ENCODE measurements at places on chromosomes 3 and 15. TPM values are rescaled to one million over a fixed set of nuclear protein-coding genes. Genes with fewer than 3 reads are reported as not detected.

The CXCR6 gene
- not detected for total RNA-seq

The LRRN1 gene
- not detected for total RNA-seq

The CCK gene
- total RNA-seq, result 1.2 TPM

The CLRN1 gene
- not detected for total RNA-seq

The CLEC3B gene
- not detected for total RNA-seq

The USP3 gene
- total RNA-seq, result 44.8 TPM

The AHSG gene
- not detected for total RNA-seq

The PLSCR2 gene
- total RNA-seq, result not detected

Data from A549 treated with CORT108297 at 1 μM for 4 hours (cell line).